Posterior vena cava (tissue), 2 donors: ENCODE measurements at places on chromosomes 7 and 10.
A peak's percentile ranks its signal among the peaks of the same experiment; 100 is the strongest.

GRCh38 chr7:135855846-135856245 is 107.2 kb upstream of the FAM180A start:
- no peak for DNase-seq

DNA sequence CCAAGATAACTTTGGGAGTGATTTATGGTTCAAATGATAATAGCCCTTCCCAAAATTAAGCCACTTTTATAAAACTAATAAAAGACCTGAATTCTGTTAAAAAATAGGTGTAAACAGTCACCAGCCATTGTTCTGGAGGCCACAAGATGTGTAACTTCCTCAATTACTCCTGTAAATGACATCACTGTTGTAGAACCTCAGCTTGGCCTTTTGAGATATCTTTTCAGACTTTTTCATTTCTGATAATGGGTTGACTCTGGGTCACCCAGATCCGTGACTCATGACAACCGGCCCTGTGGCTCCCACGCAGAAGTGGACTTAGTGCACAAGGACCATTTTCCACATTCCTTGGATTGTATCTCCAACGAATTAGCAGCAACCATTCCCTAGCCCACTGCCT is 106.6 kb downstream of the DKK1 start:
- no peak for DNase-seq

- no peak for DNase-seq
Observed at GRCh38 chr7:90178679-90179278, 24.5 kb downstream of the STEAP1 start.

- no peak for DNase-seq
Observed at GRCh38 chr7:131466735-131467365, 89.6 kb downstream of the PODXL start.

- no peak for DNase-seq
Observed at GRCh38 chr10:73218431-73219191, 28.4 kb downstream of the DNAJC9 start.

DNA sequence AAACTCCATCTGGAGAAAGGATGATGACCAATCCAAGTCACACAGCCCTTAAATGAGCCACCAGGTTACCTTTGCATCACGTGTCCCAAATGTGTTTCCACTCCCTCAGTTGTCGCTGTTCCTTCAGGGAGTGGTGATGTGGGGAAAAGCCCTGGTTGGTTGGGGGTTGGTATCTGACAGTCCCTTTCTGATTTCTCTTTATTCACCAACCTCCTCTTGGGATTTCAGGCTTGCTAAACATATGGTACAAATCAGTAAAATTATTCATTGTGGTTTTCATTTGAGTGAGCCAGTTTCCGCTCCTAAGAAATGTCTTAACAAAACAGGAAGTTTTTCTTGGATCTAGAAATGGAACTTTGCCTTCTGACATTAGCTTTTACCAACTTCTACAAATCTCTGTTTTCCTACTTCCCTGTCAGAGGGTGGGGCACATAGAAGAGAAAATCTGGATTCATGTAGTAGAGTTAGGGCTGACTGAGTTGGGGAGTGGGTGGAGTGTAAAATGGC is 40.0 kb upstream of the KMT2E start:
- DNase-seq = no peak

DNA sequence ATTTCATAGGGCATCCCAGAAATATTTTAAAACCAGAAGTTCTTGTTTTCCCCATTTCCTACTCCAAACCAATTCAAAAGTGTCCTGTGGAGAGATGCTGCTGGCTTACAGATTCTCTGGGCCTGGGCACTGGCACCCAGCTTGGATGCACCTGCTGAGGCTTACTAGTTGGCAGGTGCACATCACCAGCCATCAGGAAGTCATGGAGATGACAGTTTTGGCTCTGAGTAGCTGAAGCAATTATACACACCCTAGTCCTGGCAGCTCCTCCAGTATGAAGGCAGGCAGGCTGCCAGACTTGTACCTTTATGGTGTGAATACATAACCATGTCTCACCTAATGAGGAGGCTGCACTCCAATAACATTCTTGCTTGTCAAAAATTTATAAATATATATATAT is 276.6 kb upstream of the GHITM start:
- no peak for DNase-seq

GRCh38 chr7:41942468-41943093 is 239.7 kb upstream of the INHBA start:
- peak; percentile 78 for DNase-seq

- peak; percentile 85 for DNase-seq
Observed at GRCh38 chr10:14063531-14064285, 267.0 kb downstream of the FRMD4A start.

- DNase-seq = no peak
Observed at GRCh38 chr10:33401300-33401699, 66.8 kb upstream of the NRP1 start.

DNA sequence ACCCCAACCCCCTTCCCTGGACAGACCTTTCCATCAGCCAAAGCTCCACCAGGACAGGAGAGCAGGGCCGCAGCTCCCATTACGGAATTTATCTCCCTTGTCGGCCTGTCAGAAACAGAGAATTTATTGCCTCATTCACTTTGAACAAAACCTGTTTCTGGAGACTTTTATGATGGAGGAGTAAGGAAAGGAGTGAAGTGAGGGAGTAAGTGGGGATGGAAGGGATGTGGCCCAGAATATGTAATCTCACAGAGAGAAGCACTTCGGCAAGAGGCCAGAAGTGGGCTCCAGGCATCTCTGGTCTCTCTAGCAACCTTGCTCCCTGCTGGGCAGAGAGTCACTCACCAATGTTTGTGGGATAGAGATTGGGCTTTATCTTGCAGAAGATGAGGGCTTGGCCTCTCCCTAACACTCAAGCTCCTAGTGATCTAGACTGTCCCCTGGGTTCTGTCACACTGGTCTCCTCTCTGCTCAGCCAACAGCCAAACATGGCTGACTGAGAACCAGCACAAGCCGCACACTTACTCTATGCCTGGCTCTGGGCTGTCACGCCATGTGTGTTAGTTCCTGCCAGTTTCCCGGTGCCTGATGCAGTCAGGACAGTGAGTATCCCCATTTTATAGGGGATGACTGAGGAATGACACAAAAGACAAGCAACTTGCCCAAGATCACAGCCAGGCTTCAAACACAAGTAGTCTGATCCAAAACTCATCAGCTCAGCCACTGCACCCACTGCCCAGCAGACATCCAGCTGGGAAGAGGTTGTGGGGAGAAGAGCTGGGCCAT is 149.4 kb upstream of the ZMIZ1 start:
- no peak for DNase-seq

- no peak for DNase-seq
Observed at GRCh38 chr7:131000873-131001272, 266.9 kb upstream of the KLF14 start.

DNA sequence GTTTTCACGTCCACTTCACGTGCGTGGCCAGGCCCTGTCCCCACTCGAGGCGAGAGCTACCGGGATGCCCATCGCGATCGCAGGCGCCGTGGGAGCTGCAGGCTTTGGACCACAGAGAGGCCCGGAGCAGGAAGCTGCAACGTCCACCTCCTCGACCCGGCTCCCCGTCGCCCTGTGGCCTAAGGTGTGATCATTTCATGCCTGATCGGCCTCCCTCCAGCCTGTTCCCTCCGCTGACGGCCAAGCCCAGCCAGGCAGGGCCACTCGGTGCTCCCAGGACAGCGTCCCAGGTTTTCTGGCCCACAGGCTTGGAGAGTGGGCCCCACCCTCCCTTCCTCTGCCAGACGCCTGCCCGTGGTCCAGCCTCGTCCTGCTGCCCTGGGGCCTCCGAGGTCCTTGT is 19.6 kb downstream of the KNDC1 start:
- DNase-seq = peak; percentile 58

DNA sequence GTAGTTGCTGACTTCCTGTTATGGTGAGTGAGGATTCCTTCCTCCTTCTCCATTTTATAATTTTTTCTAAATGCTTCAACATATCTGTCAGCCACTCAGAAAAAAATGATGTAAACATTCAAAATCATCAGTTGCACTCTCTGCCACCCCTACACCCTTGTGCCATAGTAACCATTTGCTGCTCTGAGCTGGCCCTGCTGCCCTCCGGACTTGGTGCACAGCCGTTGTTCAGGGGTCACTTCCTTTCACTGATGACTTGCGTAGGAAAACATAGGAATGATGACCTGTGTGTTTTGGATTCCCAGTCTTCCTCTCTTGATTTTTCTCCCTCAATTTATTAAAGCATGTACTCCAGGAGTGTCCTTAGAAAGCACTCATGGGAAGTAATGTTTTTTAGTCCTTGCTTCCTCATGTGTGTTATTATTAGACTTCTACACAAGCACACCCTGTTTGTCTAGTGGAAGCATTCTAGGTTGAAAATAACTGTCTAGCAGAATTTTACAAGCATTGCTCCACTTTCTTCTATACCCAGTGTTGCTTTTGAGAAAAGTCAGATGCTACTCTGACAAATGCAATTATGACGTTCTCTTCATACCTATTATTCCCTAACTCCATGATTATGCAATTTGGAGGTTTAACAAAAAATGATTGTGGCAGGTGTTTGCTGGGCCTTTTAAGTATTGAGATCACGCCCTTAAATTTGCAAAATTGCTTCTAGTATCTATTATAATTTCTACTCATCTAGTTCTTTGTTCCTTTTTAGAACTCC is 62.6 kb upstream of the MTPN start:
- no peak for DNase-seq

DNA sequence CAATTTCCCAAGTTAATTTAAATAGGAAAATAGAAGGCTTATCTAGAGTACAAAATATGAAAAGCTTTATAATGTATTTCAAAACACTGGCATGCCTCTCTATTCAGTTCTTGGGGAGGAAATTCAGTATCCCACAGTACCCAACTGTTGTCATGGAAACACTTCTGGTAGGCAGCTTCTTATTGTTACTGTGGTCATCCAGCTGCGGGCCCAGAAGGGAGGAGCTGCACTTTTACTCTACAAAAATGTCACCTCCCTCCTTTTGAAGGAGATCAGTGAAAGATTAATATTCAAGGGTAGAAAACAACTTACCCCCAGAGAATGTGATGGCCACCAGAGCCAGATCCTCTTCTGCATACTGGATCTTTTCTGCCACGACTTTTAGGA is 202.8 kb downstream of the RAPGEF5 start:
- no peak for DNase-seq

DNA sequence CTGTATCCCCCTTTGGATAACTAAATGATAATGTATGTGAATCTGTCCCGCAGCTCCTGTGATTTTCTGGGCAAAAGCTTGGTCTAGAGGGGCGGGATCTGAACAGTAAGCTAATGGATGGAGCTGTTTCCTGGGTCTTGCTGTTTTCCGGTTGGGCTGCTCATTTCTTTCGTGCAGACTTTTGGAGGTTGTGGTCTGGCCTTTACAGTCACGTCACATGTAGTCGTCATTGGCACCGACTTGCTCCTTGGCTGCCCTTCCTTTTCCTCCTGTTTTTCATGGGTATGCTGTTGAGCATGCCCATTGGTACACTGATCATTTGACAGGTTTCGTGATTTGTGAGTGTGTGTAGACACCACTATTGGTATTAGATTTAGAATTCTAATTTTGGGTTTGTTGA is 2.0 kb downstream of the FBH1 start:
- DNase-seq = peak; percentile 24

GRCh38 chr10:129894698-129895097 is 69.4 kb downstream of the EBF3 start:
- no peak for DNase-seq

DNA sequence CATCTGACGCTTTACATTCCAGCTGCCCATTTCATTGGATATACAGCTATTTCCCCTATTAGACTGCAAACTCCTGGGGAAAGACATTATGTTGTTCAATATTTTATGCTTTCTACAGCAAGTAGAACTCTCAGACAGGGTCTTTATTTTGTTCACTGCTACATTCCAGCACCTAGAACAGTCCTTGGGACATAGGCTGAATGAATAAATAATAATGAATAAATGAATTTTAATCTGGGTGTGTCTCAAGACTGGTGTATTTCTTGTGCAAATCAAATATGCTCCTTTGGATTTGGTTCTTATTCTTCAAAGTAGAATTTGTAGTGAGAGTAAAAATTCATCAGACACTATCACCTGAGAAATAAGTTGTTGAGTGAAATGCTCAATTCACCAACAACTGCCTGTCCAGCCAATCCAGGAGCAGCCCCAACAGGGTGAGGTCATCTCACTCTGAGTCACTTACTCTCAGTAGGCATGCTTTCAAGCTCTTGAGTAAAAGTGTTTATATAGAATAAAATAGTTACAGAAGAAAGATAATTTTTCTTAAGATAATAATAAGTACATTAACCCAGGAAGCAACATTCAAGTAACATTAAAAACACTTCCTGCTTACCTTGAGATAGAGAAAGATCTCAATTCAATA is 287.5 kb upstream of the NPVF start:
- DNase-seq = no peak
